Camera-type eye (tissue), 1 donor: ENCODE measurements at places on chromosomes 7 and 10. TPM values are rescaled to one million over a fixed set of nuclear protein-coding genes. Genes with fewer than 3 reads are reported as not detected.

Gene NUTM2D
- 5.1 TPM for total RNA-seq

Gene BAMBI
- 55.9 TPM for total RNA-seq

Gene MICALL2
- 8.5 TPM for total RNA-seq

Gene TMEM213
- not detected for total RNA-seq

Gene OPALIN
- total RNA-seq: not detected

Gene STK17A
- 16.1 TPM for total RNA-seq

Gene CPN1
- not detected for total RNA-seq

Gene ENTPD1
- 27.6 TPM for total RNA-seq

Gene PRKG1
- total RNA-seq: 52.7 TPM

Gene TFEC
- 4.5 TPM for total RNA-seq

Gene CHST3
- total RNA-seq: 28.3 TPM

Gene GBX1
- not detected for total RNA-seq

Gene BLVRA
- total RNA-seq: 18.3 TPM

Gene HMX2
- total RNA-seq: not detected

Gene PTF1A
- total RNA-seq: 2.8 TPM

Gene WDR11
- 110 TPM for total RNA-seq

Gene CCDC7
- 66.3 TPM for total RNA-seq

Gene CALD1
- total RNA-seq: 151 TPM

Gene NKX6-2
- total RNA-seq: not detected

Gene PLAU
- 8.1 TPM for total RNA-seq

Gene PCDH15
- 17.0 TPM for total RNA-seq

Gene TMEM130
- 14.4 TPM for total RNA-seq
